Breast epithelium (tissue), 4 donors: ENCODE measurements at places on chromosomes 11 and 22. TPM values are rescaled to one million over a fixed set of nuclear protein-coding genes. Genes with fewer than 3 reads are reported as not detected.

CD6 gene
- total RNA-seq, result 0.80 TPM

NAGA gene
- 38.9 TPM for total RNA-seq

CD3E gene
- total RNA-seq, result 0.66 TPM

OR51B2 gene
- total RNA-seq, result not detected

FIBIN gene
- total RNA-seq, result 71.4 TPM

SHANK2 gene
- total RNA-seq, result 33.1 TPM

UPK3A gene
- total RNA-seq, result not detected

RAPSN gene
- total RNA-seq, result not detected

GRCh38 chr11:32671051-32671450 lies 87.4 kb downstream of the EIF3M start:
- H3K27me3 ChIP-seq, result no peaks in the 10 kb centered on the region
- no peaks in the 10 kb centered on the region for H3K4me1 ChIP-seq
- no peak for DNase-seq

DNA sequence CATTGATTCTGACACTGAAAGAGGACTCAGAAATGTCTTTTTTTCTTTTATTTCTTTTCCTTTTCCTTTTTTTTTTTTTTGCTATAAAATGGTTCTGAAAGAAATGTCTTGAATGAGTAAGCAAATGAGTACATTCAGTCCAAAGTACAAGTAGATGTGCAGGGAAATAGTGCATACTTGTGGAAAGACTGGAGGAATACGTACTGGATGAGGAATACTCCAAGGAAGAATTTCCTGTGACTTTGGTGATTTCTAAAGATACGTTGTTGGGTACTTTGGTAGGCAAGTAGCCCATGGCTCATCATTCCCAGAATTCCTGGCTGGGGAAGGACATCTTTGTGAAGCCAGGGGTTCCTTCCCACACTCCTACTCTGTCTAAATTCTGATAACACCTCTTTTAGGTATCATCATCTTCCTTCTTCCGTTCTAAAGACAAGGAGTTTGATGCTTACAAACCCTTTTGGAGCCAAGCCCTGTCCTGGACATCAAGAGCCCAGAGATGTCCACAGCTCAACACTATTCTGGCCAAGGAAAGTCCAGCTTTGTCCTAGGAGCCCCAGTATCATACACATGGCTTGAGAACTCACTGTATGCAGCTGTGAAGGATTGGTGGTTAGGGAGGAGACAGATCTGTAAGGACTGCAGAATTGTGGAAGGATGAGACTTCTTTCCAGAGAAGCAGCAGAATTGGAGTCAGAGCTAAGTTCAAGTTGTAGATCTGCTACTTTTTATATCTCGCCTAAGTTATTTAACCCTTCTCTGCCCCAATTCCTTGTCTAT lies 4.8 kb upstream of the NUP98 start:
- H3K4me1 ChIP-seq, result no peaks in the 10 kb centered on the region
- no peaks in the 10 kb centered on the region for H3K36me3 ChIP-seq
- H3K4me3 ChIP-seq, result no peak overlapping the region
- DNase-seq, result no peak
- H3K27ac ChIP-seq, result no peak overlapping the region

DNA sequence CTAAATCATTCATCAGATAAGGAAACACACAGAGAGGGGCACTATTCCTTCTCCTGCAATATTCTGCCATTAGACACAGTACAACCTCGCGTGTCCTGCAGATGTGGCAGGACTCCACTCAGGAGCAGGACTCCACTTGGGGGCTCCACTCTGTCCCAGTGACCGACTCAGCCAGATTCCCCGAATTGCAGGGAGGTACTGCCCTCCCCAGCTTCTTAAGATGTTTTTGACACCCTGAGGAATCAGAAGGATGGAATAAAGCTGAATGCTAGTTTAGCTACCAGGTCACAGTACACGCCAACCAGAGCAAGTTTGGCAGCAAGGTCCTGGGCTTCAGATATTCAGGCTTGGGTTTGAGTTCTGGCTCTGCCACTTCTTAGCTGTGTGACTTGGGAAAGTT lies 99.3 kb upstream of the USP47 start:
- no peaks in the 10 kb centered on the region for H3K27me3 ChIP-seq
- H3K4me1 ChIP-seq, result no peaks in the 10 kb centered on the region
- DNase-seq, result no peak
- H3K4me3 ChIP-seq, result no peak overlapping the region
- no peaks in the 10 kb centered on the region for H3K36me3 ChIP-seq

- no peaks in the 10 kb centered on the region for H3K27me3 ChIP-seq
- H3K4me3 ChIP-seq, result no peak overlapping the region
Measured at GRCh38 chr22:49881856-49882255, 28.2 kb downstream of the ZBED4 start.

GRCh38 chr22:38239101-38239761 lies 33.6 kb downstream of the TMEM184B start:
- H3K36me3 ChIP-seq, result no peaks in the 10 kb centered on the region
- no peak for DNase-seq
- H3K4me1 ChIP-seq, result peaks cover 4% of the 10 kb centered on the region
- H3K27ac ChIP-seq, result peak overlapping the region; percentile 61

- peaks cover 4% of the 10 kb centered on the region for H3K36me3 ChIP-seq
- peaks cover 16% of the 10 kb centered on the region for H3K4me1 ChIP-seq
- no peak overlapping the region for H3K4me3 ChIP-seq
- no peaks in the 10 kb centered on the region for H3K27me3 ChIP-seq
- no peak overlapping the region for H3K27ac ChIP-seq
- DNase-seq, result no peak
Measured at GRCh38 chr22:49785046-49785521, 42.6 kb downstream of the BRD1 start.

DNA sequence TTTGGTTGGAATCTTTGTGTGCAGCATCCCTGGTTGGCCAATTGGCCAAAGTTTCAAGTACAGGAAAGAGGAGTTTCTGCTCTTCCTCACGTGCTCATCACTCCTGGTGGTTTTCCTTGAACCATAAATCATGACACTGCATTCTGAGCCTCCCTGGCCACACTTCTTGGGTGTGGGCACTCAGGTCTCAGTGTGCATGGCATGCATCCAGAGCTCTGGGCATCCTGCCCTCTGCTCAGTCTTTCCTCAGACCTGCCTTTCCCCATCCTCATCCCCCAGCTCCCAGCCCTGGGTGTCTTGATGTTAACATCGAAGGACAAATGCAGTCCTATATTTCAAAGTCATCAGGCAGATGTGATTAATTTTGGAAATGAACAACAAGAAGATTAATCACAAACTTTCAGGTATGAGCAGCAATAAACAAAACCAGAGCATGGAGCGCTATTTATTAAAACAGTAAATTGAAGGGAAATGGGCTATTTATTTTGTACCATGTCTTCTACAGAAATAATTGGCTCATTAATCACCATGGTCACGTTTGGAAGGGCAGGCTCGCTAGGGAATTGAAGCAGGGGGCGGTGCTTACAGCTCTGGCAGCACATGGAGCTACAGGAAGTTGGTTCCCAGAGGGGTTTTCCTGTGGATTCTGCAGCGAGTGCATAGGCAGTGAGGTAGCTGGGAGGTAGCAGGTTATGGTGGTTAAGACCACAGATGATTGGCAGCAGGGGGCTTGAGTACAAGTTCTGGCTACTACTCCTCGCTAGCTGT lies 89.6 kb downstream of the CSNK2A3 start:
- H3K27ac ChIP-seq, result no peak overlapping the region
- H3K4me3 ChIP-seq, result no peak overlapping the region
- H3K4me1 ChIP-seq, result no peaks in the 10 kb centered on the region
- no peaks in the 10 kb centered on the region for H3K36me3 ChIP-seq

- H3K36me3 ChIP-seq, result no peaks in the 10 kb centered on the region
- peaks cover 5% of the 10 kb centered on the region for H3K27me3 ChIP-seq
- no peaks in the 10 kb centered on the region for H3K4me1 ChIP-seq
- DNase-seq, result no peak
- no peak overlapping the region for H3K4me3 ChIP-seq
- peak overlapping the region; percentile 5 for H3K27ac ChIP-seq
Measured at GRCh38 chr11:126083829-126084607, 21.4 kb upstream of the CDON start.

- no peak overlapping the region for H3K4me3 ChIP-seq
- no peaks in the 10 kb centered on the region for H3K36me3 ChIP-seq
- H3K27ac ChIP-seq, result no peak overlapping the region
- DNase-seq, result no peak
- no peaks in the 10 kb centered on the region for H3K4me1 ChIP-seq
Measured at GRCh38 chr11:118312328-118312727, 7.8 kb downstream of the CD3E start.

GRCh38 chr11:92272651-92273050 lies 48.0 kb downstream of the FAT3 start:
- no peaks in the 10 kb centered on the region for H3K27me3 ChIP-seq
- no peak for DNase-seq
- no peaks in the 10 kb centered on the region for H3K36me3 ChIP-seq
- H3K4me1 ChIP-seq, result no peaks in the 10 kb centered on the region
- no peak overlapping the region for H3K4me3 ChIP-seq

DNA sequence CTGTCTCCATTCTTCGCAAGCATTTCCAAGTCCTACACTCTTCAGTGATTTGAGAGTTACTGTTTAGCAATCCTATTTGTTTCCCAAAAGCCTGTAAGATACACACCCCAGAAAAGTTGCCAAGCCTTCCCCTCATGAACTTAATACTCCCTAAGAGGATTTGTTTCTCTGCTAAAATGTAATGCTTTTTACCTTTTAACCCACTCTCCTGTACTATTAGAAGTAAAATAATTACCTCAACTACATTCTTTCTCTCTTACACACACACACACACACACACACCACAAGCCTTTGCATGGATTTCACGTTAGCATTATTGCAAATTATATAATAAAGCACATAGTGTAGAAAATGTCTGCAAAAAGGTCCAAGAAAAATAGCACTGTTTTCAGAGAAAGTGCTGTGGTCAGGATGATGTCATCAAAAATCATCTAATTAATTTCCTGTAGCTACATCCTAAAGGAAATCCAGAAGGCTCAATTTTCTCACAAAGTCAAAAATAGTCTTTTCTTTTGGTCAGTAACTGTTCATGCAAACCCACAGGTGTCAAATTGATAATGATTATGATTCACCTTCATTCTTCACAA lies 364.1 kb upstream of the PITPNB start:
- H3K27ac ChIP-seq, result no peak overlapping the region
- H3K4me1 ChIP-seq, result no peaks in the 10 kb centered on the region
- H3K4me3 ChIP-seq, result no peak overlapping the region

GRCh38 chr11:124762624-124763155 lies 600 bp upstream of the ESAM start:
- DNase-seq, result no peak
- no peaks in the 10 kb centered on the region for H3K36me3 ChIP-seq
- no peak overlapping the region for H3K27ac ChIP-seq
- H3K27me3 ChIP-seq, result peaks cover 51% of the 10 kb centered on the region
- H3K4me3 ChIP-seq, result peak overlapping the region; percentile 52

GRCh38 chr11:114133548-114134329 lies 74.2 kb downstream of the ZBTB16 start:
- no peak overlapping the region for H3K4me3 ChIP-seq
- no peak for DNase-seq
- H3K27ac ChIP-seq, result peak overlapping the region; percentile 10
- no peaks in the 10 kb centered on the region for H3K27me3 ChIP-seq

- H3K36me3 ChIP-seq, result no peaks in the 10 kb centered on the region
- no peaks in the 10 kb centered on the region for H3K27me3 ChIP-seq
- no peaks in the 10 kb centered on the region for H3K4me1 ChIP-seq
- H3K4me3 ChIP-seq, result no peak overlapping the region
- no peak for DNase-seq
Measured at GRCh38 chr11:44883277-44883676, 67.4 kb downstream of the TP53I11 start.

GRCh38 chr11:45592636-45593035 lies 72.8 kb downstream of the CHST1 start:
- no peaks in the 10 kb centered on the region for H3K4me1 ChIP-seq
- H3K27ac ChIP-seq, result no peak overlapping the region
- H3K27me3 ChIP-seq, result no peaks in the 10 kb centered on the region
- no peaks in the 10 kb centered on the region for H3K36me3 ChIP-seq

DNA sequence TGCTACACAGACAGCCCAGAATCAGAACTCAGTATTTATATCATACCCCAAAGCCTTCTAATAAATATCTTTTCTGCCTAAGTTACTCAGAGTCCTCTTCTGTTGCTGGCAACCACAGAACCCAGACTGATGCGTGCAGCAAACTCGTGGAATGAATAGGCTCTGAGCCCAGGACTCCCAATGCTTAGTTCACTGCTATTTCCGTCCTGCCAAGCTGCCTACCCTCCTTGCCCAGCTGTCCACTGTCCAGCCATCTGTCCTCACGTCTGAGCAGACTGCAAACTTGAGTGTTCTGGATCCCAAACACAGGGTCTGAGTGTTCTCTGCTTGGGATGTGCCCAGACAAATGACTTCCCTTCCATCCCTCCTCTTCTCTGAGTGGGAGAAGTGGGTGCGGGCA lies 19.4 kb downstream of the PTPN5 start:
- H3K4me1 ChIP-seq, result no peaks in the 10 kb centered on the region
- no peak overlapping the region for H3K4me3 ChIP-seq
- DNase-seq, result no peak
- no peaks in the 10 kb centered on the region for H3K36me3 ChIP-seq

GRCh38 chr11:35412285-35412684 lies 7.1 kb downstream of the SLC1A2 start:
- no peaks in the 10 kb centered on the region for H3K4me1 ChIP-seq
- H3K27me3 ChIP-seq, result no peaks in the 10 kb centered on the region
- H3K27ac ChIP-seq, result no peak overlapping the region
- no peak overlapping the region for H3K4me3 ChIP-seq
- DNase-seq, result no peak
- H3K36me3 ChIP-seq, result no peaks in the 10 kb centered on the region

DNA sequence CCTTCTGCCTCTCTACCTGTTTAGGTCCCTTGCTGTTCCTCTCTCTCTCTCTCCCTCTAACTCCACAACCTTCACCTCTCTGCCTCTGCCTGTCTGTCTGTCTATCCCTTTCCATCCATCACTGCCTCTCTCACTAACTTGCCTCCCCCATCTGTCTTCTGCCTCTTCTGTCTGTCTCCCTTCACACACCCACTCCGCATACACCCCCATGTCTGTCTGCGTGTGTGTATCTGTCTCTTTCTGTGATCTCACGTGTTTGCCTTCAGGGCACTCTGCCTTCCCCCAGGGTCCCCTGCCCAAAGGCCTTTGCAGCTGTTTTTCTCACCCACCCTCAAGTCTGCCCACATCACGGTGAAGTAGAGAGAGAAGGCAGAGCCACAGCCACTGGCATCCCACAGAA lies 7.9 kb downstream of the RTN4RL2 start:
- DNase-seq, result no peak
- H3K27me3 ChIP-seq, result no peaks in the 10 kb centered on the region
- H3K4me3 ChIP-seq, result no peak overlapping the region
- H3K4me1 ChIP-seq, result no peaks in the 10 kb centered on the region
- H3K27ac ChIP-seq, result no peak overlapping the region
- H3K36me3 ChIP-seq, result no peaks in the 10 kb centered on the region

DNA sequence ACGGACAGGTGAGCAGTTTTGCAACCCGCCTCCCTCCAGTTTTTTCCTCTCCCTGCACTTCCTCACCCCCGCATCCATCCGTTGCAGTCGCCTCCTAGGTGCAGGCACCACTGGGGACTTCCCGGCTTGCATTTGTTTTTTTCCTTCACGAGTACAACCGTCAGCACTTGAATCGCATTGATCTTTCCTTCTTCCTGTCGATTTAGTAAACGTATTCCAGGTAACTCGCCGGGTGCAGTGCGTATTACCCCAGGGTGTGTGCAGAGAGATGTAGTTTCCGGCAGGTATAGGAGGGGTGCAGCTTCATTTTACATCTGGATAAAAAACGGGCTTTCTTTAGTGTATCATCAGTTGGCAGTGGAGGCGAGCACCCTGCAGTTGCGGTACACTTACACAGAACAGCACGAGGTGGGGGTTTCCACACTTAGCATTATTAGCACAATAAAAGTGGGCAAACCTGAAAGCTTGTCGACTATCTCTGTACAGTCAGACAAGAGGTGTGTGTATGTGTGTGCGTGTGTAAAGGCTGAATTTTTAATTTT lies at the start of gene SORL1-AS1:
SORL1-AS1 (minus strand) TSS at position 359 of the 542 bp plus-strand sequence.
- H3K27ac ChIP-seq, result peak within 1 kb of the TSS; percentile 50
- H3K27me3 ChIP-seq, result no peaks in the 10 kb centered on the region
- peak within 1 kb of the TSS; percentile 58 for H3K4me3 ChIP-seq
- H3K4me1 ChIP-seq, result no peaks in the 10 kb centered on the region
